ENCODE measurements at places on chromosomes 1 and 21.
A peak's percentile ranks its signal among the peaks of the same experiment; 100 is the strongest.

DNA sequence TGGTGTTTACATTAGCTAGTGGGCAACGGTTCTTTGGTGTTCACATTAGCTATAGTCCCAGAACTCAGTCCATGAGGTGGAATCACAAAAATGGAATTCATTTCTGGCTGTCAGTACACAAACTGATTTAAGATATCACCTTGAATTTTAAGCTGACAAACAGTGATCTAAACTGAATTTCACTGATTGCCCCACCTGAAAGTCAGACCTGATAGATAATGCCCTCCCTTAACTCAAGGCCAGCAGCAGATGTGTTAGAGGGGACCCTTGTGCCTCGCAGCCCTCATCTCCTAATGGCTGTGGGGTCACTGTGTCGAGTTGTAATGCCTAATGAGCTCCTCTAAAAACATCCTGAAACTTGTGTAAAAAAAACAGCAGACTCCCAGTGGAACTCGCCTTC, 8.6 kb downstream of the ARF1 start:
- no peak for DNase-seq

GRCh38 chr1:230832476-230832875, 35.8 kb downstream of the C1orf198 start:
- no peak for DNase-seq

- no peak for DNase-seq
Measured at GRCh38 chr1:16122916-16123315, 33.0 kb downstream of the EPHA2 start.

DNA sequence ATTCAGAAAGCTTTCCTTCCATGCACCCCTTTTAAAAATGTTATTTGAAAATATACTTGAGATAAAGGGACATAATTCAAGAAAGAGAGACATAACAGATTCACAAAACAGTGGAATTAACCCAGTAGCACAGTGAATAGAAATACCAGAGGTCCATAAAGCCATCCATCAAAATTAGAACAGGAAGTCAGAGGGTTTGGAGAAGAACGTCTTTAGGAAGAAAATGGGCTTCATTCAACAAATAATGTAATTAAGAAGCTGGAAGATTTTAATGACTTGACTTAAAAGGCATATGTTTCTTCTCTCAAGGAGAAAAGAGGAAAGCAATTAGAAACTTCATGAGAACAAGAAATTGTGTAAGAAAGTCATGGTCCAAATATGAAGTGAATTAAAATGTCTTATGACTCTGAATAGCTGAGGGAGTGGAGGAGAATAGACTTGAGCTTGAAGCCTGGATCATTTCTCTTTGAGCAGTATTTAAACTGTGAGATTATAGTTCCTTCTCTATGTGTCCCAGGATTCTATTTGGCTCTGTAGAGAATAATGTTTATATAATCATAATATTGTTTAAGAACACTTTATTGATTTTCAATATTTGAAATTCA, 7.9 kb upstream of the HCRTR1 start:
- DNase-seq, result no peak

DNA sequence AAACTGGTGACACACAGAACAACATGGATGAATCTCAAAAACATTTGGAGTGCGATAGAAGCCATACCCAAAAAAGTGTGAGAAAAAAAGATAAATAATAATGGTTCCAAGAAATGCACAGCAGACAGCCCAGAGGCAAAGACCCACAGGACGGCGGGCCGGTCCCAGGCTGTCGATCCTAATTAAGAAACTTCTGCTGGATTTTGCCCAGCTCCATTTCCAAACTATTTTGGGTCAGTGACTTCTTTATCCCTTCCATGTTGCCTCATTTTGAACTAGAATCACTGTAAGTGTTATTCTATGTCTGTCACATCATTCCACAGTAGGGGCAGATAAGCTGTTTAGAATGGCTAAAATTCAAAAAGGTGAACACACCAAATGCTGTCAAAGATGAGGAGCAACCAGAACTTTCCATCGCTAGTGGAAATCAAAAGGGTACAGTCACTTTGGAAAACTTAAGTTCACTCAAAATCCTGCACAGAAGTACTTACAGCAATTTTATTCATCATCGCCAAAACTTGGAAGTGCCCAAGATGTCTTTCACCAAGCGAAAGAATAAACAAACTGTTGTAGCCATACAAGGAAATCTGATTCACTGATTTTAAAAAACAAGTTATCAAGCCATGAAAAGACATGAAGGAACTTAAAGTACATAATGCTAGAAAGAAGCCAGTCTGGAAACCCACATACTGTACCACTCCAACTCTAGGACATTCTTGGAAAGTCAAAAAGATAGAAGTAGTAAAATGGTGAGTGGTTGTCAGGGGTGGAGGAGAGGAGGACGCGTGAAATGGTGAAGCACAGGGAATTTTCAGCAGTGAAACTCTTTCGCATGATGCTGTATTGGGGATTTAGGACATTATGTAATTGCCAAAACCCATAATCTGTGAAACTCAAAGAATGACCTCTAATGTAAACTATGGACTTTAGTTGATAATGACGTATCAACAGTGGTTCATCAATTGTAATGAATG, 7.5 kb downstream of the NBPF1 start:
- DNase-seq, result no peak

GRCh38 chr1:95951371-95952102, 717.5 kb downstream of the RWDD3 start:
- DNase-seq, result no peak

DNA sequence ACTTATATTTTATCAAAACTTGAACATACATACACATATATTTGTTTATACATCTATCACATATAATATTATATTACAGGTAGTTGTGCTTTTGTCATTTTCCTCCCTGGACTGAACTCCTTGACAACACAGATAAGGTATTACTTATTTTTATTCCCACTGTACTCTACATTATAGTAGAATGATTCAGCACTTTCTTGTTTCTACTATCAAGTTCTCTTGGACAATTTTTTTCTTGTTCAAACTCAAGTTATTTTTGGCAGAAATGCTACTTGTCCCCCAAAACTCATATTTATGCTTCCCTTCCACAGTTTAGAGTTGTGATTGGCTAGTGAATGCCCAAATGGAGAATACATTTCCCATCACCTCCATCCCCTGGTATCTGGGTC, 10.8 kb upstream of the PTPRC start:
- DNase-seq, result no peak

- DNase-seq, result no peak
Measured at GRCh38 chr1:9115351-9116205, 13.3 kb downstream of the GPR157 start.

GRCh38 chr1:12380326-12381249, 150.8 kb downstream of the VPS13D start:
- DNase-seq, result no peak

- DNase-seq, result no peak
Measured at GRCh38 chr1:72483846-72484357, 201.6 kb upstream of the NEGR1 start.

DNA sequence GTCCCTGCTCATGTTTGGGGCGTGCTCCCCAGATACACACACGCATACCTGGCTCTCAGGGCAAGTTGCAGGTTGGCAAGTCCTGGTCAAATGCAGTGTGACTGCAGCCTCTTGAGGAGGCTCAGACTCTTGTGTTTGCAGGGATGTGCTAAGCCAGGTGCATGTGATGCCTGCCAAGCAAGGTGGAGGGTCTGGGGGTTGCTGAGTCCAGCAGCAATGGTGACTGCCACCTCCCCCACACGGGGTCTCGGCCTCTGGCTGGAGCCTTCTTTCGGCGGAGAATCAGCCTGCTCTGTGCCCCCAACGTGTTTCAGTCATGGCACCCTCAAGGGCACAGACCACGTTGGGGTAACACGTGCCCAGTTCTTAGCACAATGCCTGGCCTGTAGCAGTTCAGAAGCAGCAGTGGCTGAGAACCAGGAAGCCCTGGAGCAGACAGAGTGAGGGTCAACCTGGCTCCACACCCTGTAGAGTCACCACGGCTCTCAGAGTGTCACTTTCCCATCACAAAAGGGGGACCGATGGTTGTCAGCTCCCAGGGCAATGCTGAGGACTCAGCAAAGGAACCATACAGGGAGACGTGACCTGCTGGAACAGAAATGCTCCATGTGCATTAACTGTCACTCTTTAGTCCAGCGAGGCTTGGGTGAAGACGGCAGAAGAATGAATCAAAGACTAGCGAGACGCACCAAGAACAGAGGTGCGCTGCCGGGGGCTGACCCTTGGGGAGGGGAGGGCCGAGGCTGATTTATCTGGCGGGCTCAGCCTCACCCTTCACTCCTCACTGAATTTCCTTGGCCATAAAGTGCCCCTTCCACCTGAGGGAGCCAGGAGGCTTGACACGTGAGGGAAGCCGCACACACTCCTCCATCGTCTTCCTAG, 109.0 kb downstream of the PGBD5 start:
- DNase-seq, result no peak

DNA sequence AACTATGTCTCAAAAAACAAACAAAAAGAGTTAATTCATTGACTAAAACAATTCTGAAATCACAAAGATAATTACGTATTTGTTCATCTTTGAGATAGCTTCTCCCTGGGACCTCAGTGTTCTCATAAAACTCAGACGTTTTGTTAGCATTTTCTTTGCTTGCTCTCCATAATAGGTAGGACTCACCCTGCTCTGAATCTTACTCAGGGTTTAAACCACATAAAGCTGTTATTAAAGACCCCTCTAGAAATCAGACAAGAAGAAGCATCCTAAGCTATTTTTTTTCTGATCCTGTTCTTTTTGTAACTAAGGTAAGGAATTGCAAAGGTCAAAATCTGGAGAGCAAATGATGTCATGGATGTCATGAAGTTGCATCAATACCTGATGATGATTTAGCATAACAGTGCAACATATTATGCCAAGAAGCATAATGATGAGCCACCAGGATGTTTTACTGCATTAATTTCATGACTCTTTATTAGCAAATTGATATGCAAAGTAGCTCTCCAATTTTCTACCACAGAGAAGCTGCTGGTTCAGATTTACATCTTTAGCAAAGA, 2.4 kb downstream of the FBXO42 start:
- no peak for DNase-seq

DNA sequence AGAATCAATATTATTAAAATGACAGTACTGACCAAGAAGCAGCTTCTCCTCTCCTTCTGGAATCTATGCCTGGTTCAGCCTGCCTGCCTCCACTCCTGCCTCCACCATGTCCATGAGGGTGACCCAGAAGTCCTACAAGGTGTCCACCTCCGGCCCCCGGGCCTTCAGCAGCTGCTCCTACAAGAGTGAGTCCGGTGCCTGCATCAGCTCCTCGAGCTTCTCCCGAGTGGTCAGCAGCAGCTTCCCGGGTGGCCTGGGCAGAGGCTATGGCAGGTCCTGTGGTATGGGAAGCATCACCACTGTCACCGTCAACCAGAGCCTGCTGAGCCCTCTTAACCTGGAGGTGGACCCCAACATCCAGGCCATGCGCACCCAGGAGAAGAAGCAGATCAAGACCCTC, 822.4 kb upstream of the NEGR1 start:
- no peak for DNase-seq

GRCh38 chr1:20823845-20824244, 36.7 kb upstream of the HP1BP3 start:
- DNase-seq, result no peak

- DNase-seq, result no peak
Measured at GRCh38 chr1:8477983-8478362, 160.1 kb downstream of the SLC45A1 start.

GRCh38 chr1:46190539-46190938, 7.7 kb downstream of the POMGNT1 start:
- peak; percentile 1 for DNase-seq

DNA sequence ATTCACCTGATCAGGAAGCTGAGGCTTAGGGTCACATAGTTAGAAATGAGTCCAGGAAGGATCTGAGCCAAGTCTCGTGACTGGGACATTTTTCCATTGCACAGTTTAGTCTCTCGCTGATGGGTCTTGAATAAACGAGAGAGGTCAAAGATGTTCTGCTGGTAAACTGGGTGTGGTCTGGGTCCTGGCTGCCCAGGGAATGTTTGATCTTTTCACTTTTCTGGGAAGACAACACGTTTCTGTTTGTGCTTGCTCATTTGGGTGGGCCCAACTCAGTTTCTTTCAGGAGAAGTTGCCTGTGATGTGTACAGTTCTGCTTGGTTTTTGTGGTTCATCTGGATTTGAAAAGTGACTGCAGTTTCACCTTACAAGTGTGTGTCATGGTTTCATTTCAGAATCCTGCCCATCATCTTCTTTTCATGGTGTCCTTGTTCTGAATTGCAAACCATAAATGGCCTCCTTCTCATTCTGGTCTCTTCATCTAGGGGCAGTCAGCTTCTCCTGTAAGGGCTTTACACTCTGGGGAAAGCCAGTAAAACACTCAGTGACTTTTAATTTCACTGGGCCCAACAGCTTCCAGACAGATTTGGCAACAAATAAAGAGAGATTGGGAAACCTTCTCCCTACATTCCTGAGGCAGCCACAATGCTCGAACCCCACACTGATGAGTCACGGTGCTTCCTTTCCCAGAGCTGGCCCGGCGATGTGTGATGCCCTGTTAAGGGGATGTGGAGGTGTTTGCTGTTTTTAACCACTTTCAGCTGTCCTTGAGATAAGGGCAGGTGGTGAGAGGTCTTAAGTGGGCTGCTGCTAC, 7.2 kb upstream of the TACSTD2 start:
- no peak for DNase-seq

- DNase-seq, result no peak
Measured at GRCh38 chr1:39370602-39371001, 120.8 kb upstream of the BMP8A start.

DNA sequence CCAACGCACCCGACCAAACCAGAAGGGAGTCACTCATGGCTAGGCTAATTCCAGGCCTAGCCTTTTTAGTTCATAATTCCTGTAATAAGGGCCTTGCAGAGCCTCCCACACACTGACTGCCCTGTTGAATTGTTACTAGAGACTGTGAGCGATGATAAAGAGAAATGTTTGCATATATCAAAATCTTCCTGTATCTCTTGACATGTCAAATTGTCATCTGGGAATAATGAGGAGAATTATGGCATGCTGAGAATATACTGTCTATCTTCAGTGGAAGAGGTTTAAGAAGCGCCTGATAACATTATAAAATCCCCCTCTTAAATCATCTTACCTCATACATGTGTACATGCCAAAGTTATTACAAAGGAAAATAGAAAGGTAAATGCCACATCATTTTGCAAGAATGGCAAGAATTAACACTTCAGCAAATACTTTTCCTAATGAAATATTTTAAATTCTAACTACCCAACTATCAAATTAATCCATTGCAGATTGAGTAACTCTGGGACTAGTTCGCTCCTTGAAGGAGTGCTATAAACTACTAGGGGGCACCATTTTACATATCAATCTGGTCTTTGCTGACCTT, 144.1 kb downstream of the CENPF start:
- no peak for DNase-seq

DNA sequence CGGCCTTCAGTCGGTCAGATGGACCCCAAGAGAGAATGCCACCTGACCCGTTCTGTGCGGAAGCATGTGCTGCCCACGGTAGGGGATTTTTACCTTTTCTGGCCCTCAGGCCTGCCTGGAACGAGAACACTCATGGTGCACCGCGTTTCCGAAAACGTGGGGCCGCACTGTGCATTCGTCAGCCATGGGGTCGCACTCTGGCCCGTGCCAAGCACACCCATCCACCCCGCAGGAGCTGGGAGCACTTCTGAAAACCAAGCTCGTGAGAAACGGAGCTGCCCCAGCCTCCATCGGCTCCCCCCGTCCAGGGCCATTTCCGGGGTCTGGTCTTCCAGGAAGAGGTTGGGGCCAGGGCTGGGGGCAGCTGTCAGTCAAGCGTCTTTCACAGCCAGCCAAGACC, 72.8 kb downstream of the PRDM16 start:
- no peak for DNase-seq
